ENCODE measurements at places on chromosomes 12 and 14.
A peak's percentile ranks its signal among the peaks of the same experiment; 100 is the strongest.

DNA sequence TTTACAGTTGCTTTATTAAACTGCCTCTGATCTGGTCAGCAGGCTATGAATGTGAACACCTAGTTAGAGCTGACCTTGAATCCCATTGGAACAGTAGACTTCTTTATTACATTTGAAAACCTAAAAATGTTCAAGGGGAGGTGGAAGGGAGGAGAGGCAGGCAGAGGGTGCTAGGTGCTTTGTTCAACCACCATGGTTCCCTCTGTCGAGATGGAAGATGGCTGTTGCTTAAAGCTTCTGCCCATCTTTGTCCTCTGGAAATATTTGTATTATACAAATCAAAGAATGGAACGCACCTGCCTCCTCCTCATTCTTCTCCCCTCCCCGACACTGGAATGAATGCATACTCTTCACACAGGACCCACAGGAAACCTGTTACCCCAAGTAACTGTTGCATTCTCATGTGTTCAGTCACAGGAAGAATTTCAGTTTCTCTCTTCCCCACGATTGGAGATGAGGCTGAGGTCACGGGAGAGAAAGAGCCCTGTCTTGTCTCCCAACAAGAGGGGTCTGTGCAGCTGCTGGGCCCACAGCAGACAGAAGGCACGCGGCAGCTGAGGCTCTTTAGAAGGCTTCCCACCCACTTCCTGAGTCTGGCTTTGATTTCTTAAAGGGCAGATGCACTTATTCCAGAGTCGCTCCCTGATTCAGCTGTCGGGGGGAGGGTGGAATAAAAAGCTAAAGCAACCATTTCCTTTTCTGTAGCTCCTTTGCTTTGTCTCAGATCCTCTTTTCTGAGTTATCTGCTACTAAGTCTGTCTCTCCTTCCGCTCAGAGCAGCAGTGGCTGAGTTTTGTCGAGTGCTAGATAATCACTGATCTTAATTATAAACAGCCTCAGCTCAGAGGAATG lies 217.9 kb upstream of the BTG1 start:
- DNase-seq = peak; percentile 61

GRCh38 chr12:93055221-93055620 lies 126.1 kb upstream of the EEA1 start:
- no peak for DNase-seq

GRCh38 chr14:68785534-68786490 lies 7.1 kb downstream of the ZFP36L1 start:
- peak; percentile 60 for DNase-seq

GRCh38 chr14:56730538-56731145 lies 79.6 kb downstream of the OTX2 start:
- DNase-seq = no peak

DNA sequence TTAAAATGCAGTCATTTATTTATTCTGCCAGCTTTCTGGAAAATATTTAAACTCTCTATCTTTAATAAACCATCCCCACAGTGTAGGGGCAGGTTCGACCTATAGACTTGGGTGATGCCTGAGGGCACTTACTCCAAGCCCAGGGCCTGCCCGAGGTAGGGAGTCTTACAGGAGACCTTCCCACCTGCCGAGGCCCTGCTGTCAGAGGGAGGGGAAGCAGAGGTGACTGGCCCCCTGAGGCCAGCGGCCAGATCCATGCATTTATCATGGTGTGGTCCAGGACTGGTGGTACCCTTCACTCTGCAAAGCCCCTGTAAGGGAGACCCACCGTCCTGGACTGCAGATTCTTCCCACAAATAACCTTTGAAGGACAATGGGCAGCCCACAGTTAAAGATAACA lies 7.6 kb downstream of the EML1 start:
- no peak for DNase-seq

DNA sequence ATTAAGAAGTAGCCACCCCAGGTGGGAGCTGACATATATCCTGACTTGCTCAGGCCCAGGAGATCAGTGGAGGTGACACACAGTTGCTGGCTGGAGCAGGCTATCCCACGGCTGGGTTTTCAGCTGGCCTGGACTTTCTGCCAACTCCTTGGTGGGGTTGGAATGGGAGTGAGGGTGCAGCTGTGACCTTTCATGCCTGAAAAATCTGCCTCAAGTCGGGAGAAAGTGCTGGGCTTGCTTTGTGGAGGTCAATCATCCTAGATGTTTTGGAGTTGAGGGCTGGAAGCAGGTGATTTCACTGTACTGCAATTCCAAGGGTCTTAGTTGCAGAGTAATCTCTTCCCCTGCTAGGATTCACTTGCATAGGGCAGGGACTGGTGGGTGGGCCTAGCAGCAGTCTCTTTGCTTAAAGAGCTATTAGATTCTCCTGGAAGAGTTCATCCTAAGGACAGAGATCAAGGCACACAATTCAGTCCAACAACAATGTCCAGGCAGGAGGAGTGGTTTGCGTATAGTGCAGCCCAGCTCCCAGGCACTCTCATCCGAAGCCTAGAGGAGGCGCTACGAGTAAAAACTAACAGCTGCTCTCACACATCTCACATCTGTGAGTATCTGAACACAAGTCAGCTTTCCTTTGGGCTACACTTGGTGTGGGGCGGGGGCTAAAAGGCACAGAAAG lies 98.1 kb downstream of the GAS2L3 start:
- no peak for DNase-seq

GRCh38 chr12:132389526-132390286 lies 60.3 kb upstream of the GALNT9 start:
- no peak for DNase-seq

GRCh38 chr14:41666301-41666700 lies 59.6 kb downstream of the LRFN5 start:
- no peak for DNase-seq

DNA sequence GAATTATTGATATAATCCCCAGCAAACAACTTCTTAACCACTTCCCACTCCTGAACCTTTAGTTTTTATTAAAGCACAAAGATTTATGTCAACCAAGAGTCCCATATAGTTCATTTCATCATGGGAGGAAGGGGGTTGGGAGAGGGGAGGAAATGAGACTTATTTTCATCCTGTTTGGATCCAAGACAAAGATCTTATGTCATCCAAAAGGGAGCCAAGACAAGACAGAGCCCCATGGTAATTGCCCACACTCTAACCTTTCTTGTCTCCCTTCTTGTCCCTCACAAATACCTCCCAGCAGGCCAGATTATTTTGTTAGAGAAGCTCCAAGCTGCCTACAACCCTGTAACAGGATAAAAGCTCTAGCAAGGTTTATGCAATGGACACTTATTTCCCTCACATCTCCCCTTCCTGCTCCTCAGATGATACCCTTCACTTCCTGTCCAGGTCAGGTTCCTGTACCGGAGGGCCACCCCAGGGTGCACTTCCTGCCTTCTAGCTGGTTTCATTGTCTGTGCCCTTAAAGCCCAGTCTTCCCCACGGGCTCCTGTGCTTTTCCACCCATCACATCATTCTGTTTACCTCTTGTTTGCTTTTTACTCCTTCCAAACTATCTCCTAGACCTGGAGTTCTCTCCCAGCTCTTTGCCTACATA lies 123.7 kb upstream of the MDM1 start:
- peak; percentile 27 for DNase-seq

GRCh38 chr12:15714256-15714655 lies 74.9 kb downstream of the EPS8 start:
- no peak for DNase-seq

DNA sequence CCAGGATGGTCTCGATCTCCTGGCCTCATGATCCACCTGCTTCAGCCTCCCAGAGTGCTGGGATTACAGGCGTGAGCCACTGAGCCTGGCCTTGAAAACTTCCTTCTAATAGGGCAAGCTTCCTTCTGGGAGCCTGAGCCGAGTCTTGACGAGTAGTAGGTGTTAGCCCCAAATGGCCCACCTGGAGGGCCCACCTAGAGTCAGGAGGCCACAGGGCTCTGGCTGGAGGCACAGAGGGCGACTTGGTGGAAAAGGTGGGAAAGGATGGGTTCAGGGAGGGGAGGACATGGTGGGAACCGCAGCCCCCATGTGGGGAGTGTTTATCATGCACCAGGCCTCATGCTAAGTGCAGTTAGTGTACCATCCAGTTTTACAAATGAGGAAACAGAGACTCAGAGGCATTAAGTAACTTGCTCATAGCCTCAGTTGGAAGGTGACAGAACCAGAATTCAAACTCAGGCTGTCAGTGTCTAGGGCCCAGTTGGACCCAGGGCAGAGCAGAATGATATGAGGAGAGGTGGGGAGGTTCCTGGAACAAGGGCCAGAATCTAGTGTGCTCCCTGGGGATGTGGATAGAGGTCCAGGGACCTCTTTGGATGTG lies 3.1 kb upstream of the LRP1-AS start:
- DNase-seq = no peak

- peak; percentile 44 for DNase-seq
These were observed 279.3 kb downstream of the MED13L start for GRCh38 chr12:115998119-115998633.

DNA sequence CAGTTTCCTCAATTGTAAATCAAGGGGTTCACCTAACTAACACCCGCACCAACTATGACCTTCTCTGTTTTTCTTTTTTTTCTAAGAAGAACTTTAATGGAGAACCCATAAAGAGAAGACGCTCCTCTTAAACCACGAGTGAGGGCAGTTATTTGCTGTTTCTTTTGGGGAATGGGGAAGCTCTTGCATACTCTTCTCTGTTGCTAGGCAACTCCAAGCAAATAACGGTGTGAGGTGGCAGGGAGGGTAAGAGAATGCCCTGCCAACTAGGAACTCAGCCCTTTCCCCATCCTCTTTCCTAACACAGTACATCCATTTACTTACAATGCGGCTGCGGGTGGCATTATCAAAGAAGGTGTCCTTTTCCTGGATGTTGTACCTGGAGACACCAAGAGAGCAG lies 114.9 kb downstream of the ANO2 start:
- DNase-seq = no peak

Data from CD4-positive, alpha-beta T cell treated with Interleukin-12 subunit alpha and Interleukin-12 subunit beta, for 1 hour (primary cell).